EL (cell line): ENCODE measurements at places on chromosomes 2 and 18.

- DNase-seq = no peak
These were observed 16.1 kb downstream of the DYTN start for GRCh38 chr2:206701952-206702605.

- DNase-seq = no peak
These were observed 3.1 kb downstream of the CCL20 start for GRCh38 chr2:227816507-227817294.

DNA sequence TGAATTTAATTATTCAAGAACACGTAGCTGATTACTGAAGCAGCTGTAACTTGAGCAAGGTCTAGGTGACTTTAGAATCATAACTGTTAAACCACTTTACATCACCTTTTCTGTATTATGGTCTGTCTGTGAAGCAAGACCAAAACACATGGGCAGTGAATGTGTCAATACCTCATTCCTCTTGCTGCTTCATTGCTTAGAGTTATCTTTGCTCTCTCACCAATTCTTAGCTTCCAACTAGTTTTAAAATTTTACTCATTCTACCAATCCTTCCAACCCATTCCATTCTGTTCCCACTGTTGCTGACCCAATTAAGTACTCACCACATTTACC lies 80.2 kb downstream of the MIB1 start:
- DNase-seq = no peak

DNA sequence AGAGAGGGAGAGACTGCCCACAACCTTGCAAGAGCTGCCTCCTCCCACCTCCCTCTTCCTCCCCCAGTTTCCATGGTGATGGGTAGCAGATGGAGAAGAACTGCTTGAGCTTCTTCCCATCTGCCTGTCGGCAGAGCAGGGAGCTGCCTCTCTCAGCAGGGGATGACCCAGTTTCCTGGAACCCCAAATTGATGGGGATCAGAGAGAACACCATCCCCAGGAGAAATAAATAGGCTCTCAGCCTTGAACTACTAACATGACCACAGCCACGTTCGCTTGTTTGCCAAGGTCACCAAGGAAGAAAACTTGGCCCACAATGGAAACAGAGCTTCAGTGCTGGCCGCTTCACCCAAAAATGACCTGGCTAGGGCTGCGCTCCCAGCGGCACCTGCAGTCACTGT lies 82.2 kb downstream of the ADD2 start:
- no peak for DNase-seq

- DNase-seq = no peak
These were observed 96.4 kb downstream of the COBLL1 start for GRCh38 chr2:164745012-164745797.

GRCh38 chr2:54899576-54900200 lies 150.6 kb downstream of the RTN4 start:
- DNase-seq = peak; percentile 67

DNA sequence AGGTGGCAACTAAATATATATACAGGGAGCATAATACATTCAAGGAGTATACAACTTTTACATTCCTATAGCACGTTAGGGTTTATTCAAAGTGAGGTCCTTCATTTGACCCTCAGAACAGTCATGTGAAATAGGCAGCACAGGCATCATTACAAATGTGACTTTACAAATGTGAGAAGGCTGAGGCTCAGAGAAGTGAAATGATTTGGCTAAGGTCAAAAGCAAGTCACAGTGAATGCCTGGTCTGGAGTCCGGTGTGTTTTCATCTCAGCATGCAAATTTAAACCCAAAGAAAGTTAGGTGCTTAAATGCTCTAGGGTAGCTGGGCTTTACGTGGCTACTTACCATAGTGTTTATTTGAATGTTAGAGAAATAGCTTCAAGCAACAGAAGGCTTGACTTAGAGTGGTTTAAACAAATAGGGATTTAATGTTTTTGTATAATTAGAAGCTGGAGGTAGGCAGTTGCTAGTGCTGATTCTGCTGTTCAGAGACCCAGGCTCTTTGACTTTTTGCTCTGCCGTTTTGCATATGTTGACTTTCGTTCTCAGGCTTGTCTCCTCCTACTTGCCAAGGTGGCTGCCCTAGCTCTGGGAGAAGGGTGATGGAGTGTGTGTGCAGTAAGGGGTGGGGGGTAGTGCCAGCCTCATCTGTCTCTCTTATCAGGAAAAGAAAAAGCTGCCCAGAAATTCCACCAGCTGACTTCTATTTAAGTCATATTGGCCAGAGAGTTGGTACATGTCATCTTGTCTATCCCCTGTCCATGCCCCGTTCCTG lies 89.2 kb downstream of the PLCL1 start:
- no peak for DNase-seq

DNA sequence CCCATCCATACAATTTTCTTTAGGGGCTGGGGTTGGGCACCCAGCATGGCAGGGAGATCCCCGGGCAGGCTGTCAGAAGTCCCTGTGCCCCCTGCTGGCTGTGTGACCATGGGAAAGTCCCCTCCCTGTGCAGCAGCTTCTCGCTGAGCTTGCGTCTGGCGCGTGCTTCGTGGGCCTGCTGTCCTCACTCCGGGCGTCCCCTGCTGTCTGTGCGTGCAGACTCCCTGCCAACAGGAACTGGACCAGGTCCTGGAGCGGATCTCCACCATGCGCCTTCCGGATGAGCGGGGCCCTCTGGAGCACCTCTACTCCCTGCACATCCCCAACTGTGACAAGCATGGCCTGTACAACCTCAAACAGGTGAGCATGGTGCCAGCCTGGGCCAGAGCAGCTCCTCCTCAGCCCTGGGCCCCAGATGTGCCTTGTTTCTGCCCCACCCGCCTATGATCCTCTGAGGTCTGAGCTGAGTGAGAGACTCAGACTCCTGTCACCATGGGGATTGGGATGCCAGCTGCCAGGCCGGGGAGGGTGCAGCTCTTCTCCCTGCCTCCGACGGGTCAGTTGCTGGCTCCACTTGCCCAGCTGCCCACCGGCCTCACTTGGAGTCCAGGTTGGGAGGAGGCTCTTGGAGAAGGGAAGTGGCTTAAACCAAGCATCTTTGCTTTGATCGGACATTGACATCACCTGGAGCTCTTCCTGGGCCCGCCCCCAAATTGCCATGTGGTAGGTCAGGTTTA lies 28.6 kb downstream of the IGFBP2 start:
- DNase-seq = no peak

DNA sequence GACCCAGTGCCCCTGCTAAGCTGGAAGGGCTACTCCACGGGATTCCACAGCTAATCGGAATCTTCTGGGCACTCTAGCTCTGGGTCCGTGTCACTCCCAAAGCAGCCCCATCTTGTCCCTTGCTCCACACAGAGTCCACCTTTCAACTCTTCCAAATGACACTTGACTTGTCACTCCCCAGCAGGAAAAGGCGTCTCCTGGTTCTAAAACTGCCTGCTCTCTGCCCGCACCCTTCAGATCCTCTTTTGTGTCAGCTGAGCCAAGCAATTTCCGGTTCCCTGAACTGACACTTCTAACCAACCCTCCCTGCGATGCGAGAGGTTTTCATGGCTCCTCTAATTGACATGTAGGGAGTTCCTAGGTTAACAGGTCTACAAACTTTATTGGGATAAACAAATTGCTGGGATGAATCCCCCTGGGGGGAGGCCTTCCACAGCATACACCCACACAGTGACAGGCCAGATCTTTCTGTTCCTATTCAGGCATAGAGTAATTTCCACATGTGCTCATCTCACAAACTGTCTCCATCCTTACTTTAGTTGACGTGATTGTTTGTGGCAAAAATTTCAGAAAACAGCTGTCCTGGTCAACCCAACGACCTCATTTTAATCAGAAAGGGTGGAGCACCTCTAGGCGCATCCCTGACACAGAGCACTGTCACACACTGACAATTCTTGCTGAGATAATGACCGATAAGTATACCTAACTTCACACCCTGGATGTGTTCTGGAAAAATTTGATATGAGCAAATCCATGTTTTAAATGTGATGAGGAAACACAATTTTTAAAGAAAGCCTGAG lies 104.9 kb downstream of the RBMS1 start:
- DNase-seq = peak; percentile 63

DNA sequence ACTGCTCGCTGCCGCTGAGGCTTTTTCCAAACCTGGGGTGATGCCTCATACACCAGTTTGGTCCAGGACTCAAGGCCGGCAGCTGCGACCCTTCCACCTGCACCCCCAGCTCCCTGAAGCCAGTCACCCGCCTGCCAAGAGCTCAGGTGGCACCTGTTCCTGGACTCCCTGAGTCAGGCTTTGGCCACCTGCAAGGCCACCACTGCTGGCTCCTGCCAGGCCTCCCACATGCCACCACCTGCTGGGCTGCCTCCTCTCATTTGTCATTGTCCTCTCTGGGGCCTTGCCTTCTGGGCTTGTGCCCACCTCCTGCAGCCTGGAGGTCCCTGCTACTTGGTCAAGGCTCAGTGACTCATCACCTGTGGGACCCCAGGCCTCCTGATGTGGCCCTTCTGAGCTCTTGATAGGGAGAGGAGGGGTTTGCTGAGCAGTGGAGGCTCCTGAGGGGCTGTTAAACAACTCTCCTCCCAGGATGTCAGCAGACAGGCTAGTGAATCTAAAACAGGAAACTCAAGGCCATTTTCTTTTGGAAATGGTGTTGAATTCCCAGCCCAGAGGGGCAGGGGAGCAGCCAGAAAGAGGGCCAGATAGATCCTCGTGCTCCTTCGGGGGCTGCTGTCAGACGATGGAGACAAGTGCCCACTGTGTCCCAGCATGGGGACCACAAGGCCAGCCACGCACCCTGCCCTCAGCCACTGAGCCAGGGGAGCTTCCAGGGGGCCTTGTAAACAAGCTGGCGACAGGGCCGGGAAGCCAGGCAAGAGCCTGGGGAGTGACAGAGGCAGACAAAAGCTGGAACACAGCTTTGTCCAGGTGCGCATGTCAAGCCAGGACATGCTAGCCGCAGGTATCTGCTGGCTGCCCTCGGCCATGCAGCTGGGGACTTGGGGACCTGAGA lies 416.8 kb downstream of the LRATD1 start:
- DNase-seq = no peak

DNA sequence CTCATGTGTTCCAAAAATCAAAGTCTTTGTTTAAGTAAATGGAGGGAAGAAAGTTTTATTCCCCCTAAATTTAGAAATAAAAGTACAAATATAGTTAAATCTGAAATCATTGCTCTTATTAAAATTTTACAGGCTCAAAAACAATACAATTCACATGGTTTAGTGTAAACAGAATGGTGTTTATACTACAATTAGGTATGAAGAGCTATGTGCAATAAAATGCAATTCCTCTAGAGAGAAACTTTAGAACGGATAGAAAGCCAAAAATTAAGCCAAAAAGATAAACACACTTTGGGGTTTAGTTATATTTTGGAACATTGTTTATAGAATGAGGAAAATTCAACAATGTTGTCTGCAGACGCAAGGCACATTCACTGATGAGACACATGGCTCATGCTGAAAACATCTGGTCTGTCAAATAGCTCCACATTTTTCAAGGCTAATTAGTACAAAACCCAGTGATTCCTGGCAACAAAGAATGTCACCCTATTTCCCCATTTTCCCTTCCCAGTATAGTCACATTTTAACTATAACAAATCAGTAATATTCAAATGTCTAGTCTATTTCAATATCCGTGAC lies 103.3 kb downstream of the EXOC6B start:
- peak; percentile 71 for DNase-seq

DNA sequence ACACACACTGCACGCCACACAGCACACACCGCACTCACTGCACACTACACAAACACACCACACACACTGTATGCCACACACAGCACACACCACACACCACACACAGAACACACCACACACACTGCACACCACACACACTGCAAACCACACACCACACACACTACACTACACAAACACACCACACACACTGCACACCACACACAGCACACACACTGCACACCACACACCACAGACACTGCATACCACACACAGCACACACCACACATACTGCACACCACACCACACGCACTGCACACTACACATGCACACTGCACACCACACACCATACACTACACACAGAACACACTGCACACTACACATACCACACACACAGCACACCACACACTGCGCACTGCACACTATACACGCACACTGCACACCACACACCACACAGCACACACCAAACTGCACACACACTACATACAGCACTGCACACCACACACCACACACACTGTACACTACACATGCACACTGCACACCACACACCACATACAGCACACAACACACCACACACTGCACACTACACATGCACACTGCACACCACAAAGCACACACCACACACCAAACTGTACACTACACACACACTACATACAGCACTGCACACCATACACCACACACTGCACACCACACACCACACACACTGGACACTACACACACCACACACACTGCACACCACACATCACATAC lies 59.6 kb downstream of the ASB1 start:
- DNase-seq = no peak

- DNase-seq = no peak
These were observed 91.8 kb upstream of the RFX8 start for GRCh38 chr2:101566632-101567228.

DNA sequence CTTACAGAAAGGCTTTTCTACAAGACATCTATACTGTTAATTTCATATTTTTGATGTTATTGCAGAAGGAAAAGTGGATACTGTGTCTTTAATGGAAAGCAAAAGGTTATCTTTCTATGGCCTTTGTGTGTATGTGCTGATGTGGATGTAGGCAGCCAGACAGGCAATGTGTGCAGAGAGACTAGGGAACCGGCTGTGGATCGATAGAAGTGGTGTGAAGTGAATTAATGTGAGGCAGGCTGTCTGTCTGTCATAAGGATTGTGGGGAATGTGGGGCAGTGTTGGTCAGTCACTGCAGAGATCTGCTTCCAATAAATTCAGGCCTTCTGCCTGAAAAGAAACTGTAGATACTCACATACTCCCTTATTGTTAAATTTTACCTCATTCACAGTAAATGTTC lies 156.7 kb downstream of the WDR7 start:
- no peak for DNase-seq

- DNase-seq = no peak
These were observed 145.7 kb downstream of the CERS6 start for GRCh38 chr2:168601741-168602140.

- no peak for DNase-seq
These were observed 634.2 kb upstream of the TMEFF2 start for GRCh38 chr2:192828947-192829346.

GRCh38 chr2:235551965-235552364 lies 58.1 kb downstream of the AGAP1 start:
- peak; percentile 51 for DNase-seq

- DNase-seq = no peak
These were observed 31.4 kb upstream of the CD226 start for GRCh38 chr18:69978732-69979715.

DNA sequence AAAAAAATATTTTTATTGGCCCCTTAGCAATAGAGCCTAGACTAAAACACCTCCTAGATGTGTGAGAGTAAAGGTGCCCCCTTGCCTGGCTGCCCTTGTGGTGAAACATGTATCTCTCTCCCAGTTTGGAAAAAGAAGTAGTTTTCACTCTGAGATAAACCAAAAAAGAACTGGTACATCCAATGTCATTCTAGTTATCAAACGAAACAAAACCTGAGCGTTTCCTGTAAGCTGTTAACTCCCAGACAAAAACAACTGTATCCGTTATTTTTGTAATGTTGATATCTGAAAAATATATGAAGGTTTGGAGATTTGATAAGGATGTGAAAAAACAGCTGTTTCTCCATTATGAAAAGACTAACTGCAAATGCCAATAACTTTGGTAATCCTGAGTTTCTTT lies 24.3 kb downstream of the HEATR5B start:
- no peak for DNase-seq

- DNase-seq = no peak
These were observed 1.9 kb downstream of the TTL start for GRCh38 chr2:112483831-112484230.
